ENCODE measurements at places on chromosomes 6 and 20.

- DNase-seq: peak; percentile 32
Measured at GRCh38 chr20:5127204-5127858, 523 bp downstream of the CDS2 start.

GRCh38 chr6:33925936-33926335 lies 122.1 kb upstream of the MLN start:
- no peak for DNase-seq

- DNase-seq: peak; percentile 56
Measured at GRCh38 chr20:8156235-8157079, 24.4 kb downstream of the PLCB1 start.

- DNase-seq: no peak
Measured at GRCh38 chr6:26092443-26092842, 5.2 kb downstream of the HFE start.

- peak; percentile 83 for DNase-seq
Measured at GRCh38 chr6:4687989-4688947, 87.9 kb upstream of the CDYL start.

DNA sequence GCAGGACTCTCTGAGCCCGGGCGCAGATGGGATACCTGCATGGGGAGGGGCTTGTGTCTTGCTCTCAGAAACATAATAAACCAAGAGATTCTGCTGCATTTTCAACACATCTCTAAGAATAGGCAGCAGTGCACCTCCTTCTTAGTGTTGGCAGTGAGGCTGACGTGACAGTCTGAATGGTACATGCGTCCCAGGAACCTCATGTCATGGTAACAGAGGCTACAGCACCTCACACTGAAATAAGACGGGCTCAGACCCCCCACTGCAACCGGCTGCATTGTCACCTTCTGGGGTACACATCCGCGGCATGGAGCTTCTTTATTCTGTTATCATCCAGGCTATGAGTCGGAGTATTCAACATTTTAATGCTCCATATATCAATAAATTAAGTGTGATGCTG lies 397.3 kb upstream of the AGPAT4 start:
- no peak for DNase-seq

- DNase-seq: peak; percentile 98
Measured at GRCh38 chr6:140623498-140623897, 1249.0 kb upstream of the CITED2 start.

- DNase-seq: no peak
Measured at GRCh38 chr20:57393321-57394120, 2.3 kb downstream of the RBM38 start.

GRCh38 chr6:26260110-26260637 lies 104.8 kb upstream of the BTN3A2 start:
- DNase-seq: no peak

DNA sequence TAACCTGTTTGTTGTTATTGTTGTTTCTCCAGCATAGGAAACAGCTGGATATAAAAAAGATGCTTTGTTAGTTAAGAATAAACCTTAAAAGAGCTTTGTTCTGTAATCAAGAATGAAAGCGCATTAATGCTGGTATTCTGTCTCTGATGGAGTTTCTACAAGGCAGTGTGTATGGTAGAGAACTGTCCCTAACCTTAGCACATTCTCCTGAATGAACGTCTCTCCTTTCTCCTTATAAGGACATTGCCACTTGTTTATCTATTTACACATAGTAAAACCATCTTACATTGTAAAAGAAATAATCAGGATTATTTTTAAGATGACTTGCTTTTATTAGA lies 33.8 kb upstream of the LCA5 start:
- DNase-seq: no peak

- DNase-seq: no peak
Measured at GRCh38 chr6:138008791-138009190, 98.4 kb downstream of the PERP start.

- DNase-seq: no peak
Measured at GRCh38 chr20:1735417-1736089, 78.0 kb upstream of the SIRPG start.

- DNase-seq: peak; percentile 48
Measured at GRCh38 chr20:24768201-24768636, 180.8 kb upstream of the CST7 start.

- DNase-seq: peak; percentile 87
Measured at GRCh38 chr20:32737371-32738223, 5.7 kb downstream of the COMMD7 start.

- no peak for DNase-seq
Measured at GRCh38 chr20:31846793-31847138, 1.4 kb upstream of the FOXS1 start.

- no peak for DNase-seq
Measured at GRCh38 chr6:152720974-152721373, 23.3 kb downstream of the MYCT1 start.

DNA sequence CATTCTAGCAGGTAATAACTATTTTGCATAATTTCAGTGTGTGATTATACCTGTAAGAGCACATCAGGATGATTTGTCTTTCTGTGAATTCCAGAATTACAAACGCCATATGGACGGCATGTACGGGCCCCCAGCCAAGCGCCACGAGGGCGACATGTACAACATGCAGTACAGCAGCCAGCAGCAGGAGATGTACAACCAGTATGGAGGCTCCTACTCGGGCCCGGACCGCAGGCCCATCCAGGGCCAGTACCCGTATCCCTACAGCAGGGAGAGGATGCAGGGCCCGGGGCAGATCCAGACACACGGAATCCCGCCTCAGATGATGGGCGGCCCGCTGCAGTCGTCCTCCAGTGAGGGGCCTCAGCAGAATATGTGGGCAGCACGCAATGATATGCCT lies 122.7 kb downstream of the TMEM242 start:
- no peak for DNase-seq

- DNase-seq: no peak
Measured at GRCh38 chr20:15204234-15204633, 866.8 kb upstream of the FLRT3 start.

DNA sequence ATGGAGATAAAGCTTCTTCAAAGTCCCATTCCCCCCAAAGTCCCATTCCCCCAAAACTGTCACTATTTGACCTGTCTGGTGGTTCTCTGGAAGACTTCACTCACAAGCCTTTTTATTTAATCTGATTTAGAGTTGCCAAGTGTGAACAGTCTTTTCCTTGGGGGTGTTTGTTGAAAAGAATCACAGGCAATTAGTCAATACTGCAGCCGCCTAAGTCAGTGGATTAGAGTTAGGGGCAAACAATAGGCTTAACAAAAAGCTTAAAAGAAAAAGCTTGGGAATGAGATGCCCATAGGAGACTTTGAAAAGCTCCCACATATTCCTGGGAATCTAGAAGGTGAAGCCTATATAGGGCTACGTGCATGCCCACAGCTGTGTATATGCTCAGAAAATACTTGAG lies 8.0 kb upstream of the RIPOR2 start:
- no peak for DNase-seq

DNA sequence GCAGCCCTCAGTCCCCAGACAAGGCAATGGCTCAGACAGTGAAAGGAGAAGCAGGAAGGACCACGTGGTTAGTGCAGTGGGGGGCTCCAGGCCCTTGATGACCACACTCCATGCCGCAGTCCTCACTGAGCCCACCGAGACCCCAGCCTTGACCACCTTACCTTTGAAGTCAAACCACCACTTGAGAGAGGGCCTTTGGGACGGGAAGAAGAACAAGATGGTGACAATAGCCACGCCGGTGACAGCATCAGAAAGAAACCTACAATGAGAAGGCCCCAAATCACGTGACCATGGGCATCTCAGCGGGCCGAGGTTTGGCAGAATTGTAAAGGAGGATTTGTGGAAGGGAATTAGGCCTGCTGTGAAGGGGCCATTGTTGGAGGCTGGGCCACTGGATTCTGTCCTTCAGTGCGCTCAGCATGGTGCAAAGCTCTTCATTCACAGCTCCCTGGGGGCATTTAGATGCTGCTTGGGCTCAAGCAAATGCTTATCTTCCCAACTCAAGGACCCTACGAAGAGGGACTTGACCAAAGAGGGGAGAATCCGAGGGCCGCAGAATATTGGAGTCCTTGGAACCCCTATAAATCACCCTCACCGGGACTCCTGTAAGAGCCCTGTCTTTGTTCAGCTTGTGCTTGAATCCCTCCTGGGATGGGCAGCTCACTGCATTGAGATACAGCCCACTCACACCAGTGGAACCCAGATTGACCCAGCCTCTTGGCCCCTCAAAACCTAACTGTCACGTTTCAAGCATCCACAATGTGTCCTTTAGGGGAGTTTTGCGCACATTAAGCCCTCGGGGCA lies 33.2 kb upstream of the OCSTAMP start:
- DNase-seq: no peak

GRCh38 chr20:51529758-51530157 lies 12.8 kb downstream of the NFATC2 start:
- no peak for DNase-seq

- DNase-seq: no peak
Measured at GRCh38 chr20:24060851-24061590, 72.4 kb upstream of the GGTLC1 start.

GRCh38 chr6:21842875-21843645 lies 249.5 kb downstream of the SOX4 start:
- no peak for DNase-seq

DNA sequence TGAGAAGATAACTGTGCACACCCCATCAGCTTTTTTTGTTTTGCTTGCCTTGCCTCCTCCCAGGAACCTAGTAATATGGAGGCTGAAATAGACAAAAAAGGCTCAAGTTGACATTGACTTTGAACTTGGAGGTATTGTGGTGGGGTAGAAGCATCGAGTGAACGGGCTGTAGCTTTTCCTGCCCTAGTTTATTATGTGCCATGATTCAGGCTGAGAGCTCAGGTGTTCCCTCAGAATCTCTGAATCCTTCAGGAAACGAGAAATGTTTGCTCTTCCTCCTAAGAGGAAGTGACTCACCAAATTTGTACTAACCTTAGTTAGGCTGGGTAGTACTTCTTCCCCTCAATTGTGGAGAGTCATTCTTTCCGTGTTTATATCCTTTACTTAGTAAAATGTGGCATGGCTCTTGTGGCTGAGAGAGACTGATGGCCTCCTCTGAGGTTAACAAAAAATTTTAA lies 98.8 kb downstream of the SASH1 start:
- DNase-seq: peak; percentile 71

DNA sequence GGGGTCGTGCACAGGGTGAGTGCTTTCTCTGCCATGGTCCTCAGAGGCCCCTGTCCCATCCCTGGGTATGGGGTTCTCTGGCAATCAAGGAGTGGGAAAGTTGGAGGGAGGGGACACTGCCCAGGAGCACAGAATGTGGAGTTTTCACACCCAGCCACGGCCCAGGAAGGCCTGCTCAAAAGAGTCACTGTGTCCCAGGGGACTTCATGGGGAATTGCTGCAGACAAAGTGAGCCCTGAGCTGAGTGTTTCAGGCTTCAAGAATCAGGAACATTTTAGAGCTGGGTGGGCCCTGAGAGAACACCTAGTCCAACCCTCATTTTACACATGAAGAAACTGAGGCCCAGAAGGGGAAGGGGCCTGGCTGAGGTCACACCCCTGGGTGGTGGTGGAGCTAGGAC lies 5.7 kb downstream of the MAPK13 start:
- DNase-seq: no peak

DNA sequence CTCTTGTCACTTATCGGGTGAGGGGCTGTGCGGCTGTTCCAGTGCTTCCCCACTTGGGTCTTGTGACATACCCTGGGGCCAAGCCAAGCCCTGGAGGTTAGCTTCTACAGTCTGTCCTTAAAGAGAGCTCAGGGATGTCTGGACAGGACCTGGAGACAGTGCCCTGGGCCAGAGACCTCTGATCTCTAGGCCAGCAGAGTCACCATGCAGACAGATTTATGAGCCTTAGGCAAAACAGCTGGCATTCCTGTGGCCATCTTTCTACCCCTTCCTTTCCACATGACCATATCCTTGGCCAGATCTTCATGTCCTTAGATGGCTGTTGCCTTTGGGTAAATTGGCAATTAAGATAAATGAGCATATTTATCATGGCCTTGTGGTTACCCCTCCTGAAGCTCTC lies 678.6 kb downstream of the MAFB start:
- DNase-seq: no peak

GRCh38 chr6:136676075-136676474 lies 116.2 kb downstream of the MAP3K5 start:
- no peak for DNase-seq

- DNase-seq: no peak
Measured at GRCh38 chr6:26270486-26270861, 94.5 kb upstream of the BTN3A2 start.

GRCh38 chr6:24564081-24564480 lies 69.3 kb downstream of the ALDH5A1 start:
- DNase-seq: no peak

DNA sequence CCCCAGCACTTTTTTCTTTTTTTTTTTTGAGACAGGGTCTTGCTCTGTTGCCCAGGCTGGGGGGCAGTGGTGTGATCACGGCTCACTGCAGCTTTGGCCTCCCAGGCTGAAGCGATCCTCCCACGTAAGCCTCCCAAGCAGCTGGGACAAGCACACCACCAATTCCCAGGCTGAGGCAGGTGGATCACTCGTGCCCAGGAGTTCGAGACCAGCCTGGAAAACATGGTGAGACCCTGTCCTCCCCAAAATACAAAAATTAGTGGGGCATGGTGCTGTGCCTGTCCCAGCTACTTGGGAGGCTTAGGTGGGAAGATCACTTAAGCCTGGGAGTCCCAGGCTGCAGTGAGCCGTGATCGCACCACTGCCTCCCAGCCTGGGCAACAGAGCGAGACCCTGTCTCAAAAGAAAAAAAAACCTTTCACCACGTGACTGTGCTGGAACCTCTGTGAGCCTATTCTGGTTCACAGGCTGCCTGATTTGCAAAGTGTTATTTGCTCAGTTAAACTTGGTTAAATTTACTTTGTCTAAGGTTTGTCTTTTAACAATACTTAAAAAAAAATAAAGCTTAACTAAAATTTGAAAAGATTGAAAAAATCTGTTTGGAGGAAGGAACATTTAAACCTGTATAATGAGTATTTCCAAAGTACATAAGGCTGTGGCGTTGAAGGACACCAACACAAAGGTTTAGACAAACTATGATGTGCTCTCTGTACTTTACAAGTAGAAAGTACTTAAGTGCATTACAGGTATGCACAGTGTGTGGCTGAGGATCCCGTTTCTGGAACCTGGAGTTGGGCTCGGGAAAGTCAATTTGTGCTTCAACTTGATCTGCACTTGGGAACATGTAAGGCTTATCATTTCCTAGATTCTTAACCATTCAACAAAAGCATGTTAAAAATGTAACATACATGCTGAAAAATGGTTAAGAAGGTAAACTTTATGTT lies 55.0 kb downstream of the PPP1R3G start:
- no peak for DNase-seq

DNA sequence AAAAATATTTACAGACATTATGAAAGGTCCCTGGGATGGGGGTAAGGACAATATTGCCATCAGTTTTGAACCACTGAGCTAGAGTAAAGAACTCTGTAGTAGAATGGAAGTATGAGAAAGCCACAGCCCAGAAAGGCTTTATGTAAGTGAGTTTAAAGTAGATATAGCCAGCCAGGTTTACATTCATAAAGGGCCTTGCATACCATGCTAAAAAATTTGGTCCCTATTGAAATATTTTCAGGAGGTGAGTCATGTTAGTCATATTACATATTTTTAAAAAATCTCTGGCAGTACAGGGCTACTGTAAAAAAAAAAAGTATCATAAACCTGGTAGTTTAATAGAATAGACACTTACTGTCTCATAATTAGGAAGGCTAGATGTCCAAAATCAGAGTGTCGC lies 3.5 kb downstream of the ZKSCAN8 start:
- DNase-seq: no peak

GRCh38 chr6:44960898-44961297 lies 367.2 kb upstream of the RUNX2 start:
- peak; percentile 10 for DNase-seq

Data from fibroblast of the aortic adventitia (primary cell).